ENCODE measurements at places on chromosomes 16 and 17.

DNA sequence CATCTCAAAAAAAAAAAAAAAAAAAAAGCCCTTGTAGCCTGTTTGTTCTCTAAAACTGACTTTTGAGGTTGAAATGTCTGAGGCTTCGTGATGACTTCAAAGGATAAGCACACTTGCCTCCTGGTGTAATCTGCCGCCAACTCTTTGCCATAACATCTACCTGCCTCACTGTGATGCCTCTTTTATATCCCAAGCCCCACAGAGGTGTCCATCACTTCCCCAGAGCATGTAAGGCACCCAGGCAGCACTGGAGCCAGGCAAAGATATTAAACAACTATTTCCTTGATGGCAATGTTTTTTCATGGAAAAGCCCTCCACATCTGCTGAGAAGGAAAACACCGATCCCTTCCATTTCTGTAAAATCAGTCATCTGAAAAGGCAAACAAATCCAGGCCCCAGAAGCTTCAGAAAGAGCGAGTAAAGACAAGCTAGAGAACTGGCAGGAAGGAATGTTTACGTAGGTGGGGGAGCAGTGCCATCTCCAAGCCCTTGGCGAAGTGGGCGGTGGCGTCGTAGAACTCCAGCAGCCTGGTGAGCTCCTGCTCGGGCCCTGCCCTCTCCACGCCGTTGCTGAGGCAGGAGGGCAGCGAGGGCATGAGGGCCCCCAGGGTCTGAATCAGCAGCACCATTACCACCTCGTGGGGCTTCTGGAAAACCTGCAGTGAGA is 28.6 kb downstream of the COG7 start:
- no peak for DNase-seq

DNA sequence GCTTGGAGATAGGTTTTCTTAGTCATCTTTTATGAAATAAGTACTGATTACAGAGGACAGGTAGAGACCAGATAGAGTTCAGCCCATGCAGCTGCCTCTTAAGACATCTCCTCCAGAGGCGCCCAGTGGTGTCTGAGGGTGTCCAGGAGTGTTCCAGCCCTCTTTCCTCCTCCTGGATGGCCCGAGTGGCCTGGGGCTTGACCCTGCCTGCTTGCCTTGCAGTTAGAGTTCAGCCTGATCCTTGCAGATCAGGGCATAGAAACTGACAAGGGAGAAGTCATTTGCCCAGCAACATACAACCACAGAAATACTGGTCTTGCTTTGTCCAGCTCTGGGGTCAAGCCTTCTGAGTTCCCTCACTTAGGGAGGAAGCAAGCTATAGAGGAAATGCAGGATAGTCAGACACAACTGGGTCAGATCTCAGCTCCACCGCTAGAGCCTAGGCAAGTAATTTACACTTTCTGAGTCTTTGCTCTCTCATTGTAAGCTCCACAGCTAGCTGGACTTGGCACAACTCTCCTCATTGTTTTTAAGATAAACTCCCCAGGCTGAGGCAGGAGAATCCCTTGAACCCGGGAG is 3.6 kb upstream of the CCL1 start:
- no peak for DNase-seq

GRCh38 chr17:78315355-78316114 is 44.3 kb downstream of the SOCS3 start:
- DNase-seq, result peak; percentile 85

DNA sequence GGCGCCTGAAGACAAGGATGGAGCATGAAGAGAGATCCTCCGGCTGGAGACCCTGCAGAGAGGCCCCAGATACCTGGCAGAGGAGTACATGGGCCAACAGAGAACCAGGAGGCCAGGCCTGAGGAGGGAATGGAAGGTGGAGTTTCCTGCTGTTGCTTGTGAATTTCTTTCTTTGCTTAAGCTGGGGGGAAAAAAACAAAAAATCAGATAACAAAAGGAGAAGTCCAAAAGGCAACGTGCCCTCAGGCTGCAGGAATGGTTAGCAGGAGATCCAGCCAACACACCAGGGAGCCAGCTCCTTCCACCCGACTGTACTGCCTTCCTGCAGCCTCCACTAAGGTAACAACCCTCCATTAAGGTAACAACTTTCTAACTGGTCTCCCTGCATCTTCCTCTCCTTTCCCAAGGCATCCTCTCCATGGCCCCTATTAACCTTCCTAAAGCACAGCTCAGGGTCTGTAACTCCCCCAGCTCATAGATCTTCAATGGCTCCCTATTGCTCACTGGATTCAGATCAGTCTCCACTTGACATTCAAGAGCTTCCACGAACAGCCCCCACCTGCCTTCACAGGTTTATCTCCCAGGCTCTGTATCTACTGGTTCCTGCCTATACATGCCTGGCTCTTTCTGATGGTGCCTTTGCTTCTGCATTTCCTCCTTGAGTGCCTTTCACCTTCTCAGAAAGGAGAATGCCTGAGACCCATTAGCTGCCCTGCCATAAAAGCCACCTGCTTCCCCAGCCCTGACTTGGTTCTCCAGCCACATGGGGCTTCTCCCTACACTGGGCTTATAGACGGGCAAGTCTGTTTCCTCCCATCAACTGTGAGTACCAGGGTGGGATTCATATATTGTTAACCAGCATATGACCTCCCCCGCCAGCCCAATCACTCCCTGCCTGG is 725 bp upstream of the ARL5C start:
- no peak for DNase-seq

DNA sequence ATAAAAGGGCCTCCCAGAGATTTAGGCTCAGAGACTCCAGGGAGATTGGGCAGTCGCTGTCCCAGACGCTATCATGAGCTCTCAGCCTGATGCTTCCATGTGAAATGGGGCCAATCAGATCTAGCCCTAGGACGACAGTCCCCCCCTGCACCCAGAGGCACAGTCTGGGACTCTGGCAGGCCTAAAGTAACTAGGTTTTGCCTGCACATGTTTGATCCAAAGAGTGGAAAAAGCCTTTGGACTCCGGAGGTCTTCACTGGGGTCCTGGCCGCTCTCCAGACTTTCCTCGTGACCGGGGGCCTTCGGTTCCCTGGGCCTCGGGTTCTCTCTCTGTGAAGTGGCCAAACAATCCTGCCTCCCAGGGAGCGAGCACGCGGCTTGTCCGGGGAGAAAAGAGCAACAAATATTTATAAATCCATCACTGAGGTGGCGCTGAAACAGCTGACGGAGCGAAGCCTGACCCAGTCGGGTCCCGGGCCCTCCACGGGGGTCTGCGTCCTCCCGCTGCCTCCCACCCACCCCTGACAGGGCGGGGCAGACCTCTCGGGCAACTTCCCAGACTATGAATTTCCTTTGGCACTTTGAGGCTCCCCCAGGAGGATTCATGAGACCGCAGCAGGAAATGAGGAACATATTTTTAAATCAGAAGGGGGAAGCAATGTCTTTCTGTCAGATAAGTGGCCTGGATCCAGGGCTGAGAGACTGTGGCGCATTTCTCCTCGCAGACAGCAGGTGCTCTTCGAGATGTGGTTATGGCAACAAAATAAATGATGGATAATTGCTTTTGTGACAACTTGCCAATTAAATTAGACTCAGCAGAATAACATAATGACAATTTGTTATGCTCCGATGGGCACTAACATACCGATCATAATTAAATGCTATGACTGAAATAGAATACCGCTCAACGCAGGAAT is 38.9 kb downstream of the MRPS23 start:
- DNase-seq, result peak; percentile 50

DNA sequence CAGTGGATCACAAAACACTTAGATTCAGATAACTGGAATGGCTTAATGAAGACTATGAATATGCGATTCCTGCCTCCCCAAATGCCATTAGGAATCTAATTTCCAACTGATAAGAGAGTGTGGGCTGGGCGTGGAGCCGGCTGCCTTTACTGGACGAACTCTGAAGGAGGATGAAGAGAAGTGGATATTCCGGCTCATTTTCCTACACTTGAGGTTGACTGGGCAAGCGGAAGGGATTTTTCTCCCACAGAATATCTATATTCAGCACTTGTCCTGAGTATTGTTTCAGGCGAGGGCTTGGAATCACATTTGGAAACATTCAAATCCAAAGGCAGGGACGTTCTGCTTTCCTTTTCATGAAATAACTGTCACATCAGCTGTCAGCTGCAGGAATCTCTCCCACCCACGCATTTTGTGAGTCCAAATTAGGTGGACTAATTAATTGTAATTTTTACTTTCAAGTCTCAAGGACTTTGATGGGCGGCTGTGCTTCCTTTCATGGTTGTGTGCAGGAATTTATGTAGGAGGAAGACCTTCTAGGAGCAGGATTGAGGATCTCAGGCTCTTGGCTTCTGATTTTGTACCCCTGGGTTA is 138.5 kb downstream of the PITPNC1 start:
- no peak for DNase-seq

DNA sequence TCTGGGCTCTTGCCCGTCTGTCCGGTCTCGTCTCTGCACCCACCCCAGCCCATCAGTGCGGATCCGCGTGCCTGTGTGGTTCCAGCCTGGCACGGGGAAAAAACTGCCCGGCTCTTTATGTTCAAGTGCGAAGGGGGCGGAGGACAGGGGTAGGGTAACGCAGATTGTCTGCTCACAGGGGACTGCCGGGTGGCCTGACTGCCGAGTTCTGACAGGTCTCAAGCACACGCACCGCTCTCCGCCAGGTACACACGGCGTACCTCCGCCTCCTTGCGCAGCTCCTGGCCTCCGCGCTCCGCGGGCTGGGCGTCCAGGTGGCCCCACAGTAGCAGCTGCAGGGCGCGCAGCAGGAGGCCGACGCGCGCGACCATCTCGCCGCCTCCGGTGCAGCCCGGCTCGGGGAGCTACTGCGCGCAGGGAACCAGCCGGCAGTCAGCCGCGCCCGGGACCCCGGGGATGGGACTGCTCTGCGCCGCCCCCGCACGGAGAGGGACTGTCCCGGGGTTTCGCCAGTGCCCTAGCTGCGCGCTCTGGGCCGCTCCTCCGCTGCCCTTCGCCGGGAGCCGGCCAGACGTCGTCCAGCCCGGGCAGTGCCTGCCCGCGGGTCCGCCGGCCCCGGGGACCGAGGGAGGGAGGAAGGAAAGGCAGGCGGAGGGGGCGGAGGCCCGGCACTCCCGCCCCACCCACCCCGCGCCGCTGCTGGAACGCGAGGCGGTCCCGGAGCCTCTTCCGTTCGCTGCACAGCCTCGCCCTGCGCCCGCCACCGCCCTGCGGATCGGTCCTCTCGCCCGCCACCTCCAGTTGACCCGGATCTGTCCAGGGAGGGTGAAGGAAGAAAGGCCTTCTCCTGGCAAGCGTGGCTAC is at the start of gene MMP28:
Gene MMP28, minus strand, starts transcription at position 635 of the 864 bp plus-strand sequence. Its CDS starts 264 bp downstream, at position 371.
- DNase-seq, result no peak

DNA sequence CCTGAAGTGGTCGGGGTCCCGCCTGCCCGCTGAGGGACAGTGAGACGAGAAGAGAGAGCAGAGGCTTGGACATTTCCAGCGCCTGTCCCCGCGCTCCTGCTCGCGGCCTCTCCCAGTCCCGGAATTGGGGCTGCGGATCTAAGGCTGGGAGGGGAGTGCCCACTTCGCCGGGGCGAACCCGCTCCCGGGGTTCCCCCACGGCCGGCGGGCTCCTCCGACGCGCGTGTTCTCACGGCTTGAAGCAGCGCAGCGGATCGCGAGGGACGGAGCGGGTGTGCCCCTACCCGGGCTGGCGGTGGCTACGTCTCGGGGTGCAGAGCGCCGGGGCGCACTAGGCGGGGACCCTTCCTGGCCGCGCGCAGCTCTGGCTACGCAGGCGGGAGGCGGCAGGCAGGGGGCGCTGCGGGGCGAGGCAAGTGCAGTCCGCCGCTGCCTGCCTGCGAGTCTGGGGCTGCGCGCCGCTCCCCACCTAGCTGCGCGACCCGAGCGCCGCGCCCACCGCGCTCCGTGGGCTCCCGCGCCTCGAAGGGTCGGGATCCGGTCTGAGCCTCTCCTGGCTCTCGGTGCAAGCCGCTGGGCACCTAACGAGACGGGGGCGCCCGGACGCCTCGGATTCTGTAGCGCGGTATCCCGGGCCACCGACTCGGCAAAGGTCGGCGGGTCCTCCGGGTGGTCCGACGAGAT is 1.2 kb downstream of the NGFR start:
- peak; percentile 69 for DNase-seq

DNA sequence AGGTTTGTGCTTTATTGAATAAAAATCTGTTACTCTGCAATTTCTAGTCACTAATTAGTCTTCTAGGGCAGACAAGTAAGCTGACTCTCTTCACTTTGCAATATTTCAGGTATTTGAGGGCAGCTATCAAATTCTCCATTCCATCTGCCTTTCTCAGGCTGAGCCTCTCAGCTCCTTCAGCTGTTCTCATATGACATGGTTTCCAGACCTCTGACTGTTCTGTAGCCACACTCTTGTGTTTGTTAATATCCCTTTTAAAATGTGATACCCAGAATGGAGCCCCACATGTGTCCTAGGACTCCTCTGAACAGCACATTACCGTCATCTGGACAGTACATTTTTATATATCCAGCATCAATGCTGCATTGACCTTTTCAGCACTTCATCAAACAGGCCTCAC is 46.1 kb upstream of the MTMR4 start:
- no peak for DNase-seq

DNA sequence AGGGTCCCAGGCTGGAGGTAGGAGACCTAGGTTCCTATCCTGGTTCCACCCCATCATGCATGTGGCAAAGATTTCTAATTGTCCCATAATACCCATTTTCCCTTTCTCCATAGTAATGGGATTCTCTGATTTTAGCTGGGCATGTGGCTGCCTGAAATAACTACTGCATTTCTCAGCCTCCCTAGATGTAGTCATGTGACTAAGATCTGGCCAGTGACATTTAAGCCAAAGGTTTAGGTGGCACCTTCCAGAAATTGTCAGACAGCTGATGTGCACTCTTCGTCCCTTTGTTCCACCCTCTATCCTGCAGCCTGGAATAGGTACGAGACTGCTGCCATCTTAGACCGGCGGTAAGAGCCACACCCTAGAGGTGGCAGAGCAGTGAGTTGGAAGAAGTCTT is 8.2 kb downstream of the NXPH3 start:
- no peak for DNase-seq

DNA sequence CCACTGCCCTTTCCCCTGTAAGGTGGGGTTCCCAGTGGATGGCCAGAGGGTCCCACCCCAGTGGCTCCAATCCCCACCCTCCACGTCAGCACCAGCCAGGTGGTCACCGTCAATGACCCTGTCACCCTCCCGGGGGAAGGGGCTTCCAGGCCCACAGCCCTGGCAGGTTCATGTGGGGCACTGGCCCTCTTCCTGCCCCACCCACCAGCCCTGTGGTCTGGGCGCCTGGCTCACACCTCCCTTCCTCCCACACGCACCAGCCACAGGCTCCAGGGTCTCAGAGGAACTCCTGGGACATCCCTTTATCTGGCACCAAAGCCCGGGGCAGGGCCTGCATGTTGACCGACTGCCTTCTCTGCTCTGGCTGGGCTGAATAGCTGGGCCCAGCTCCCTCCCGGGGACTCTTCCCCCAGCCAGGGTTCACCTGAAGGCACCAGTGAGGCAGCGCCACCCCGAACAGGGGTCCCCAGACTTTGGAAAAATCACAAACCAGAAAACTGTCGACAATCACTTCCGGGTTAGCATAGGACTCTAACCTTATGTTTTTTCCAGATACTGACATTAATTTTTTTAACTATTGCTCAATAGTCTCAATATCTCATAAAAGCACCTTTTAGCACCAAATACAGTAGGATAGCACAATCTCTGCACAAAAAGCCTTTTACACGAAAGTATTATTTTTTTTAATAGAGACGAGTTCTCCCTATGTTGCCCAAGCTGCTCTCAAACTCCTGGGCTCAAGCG is 21.9 kb upstream of the ZC3H18 start:
- no peak for DNase-seq

- DNase-seq, result no peak
Observed at GRCh38 chr16:83870830-83871229, 28.1 kb upstream of the MLYCD start.

Measured in muscle of arm (tissue), 14 donors.